ENCODE measurements at places on chromosomes 4 and X.
A peak's percentile ranks its signal among the peaks of the same experiment; 100 is the strongest.

- no peak for DNase-seq
Observed at GRCh38 chr4:188778905-188779304, 639.7 kb downstream of the TRIML1 start.

GRCh38 chr4:24770032-24770584 is 25.3 kb upstream of the SOD3 start:
- no peak for DNase-seq

GRCh38 chrX:11944501-11944900 is 186.5 kb downstream of the MSL3 start:
- DNase-seq: no peak

DNA sequence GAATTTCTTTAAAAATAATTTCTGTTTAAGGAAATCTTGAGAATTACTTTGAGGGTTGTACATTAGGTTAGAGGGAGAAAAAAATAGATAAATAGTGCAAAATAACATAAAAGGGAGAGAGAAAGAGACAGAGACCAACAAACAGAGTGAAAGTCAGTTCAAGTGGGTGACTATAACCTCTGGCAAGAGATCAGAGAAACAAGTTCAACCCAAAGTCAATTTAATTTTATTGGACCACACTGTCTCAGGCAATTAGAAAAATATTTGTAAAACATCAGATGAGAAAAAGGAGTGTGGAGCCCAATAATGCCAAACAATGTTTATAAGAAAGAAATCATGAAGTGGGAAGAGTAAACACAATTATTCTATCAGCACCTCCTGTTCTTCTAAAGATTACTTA is 143.5 kb upstream of the GYPA start:
- no peak for DNase-seq

GRCh38 chr4:128675083-128675482 is 134.4 kb upstream of the JADE1 start:
- DNase-seq: no peak

GRCh38 chr4:103425406-103425805 is 227.3 kb upstream of the CENPE start:
- DNase-seq: no peak

GRCh38 chr4:147311956-147312355 is 168.9 kb upstream of the EDNRA start:
- DNase-seq: no peak

DNA sequence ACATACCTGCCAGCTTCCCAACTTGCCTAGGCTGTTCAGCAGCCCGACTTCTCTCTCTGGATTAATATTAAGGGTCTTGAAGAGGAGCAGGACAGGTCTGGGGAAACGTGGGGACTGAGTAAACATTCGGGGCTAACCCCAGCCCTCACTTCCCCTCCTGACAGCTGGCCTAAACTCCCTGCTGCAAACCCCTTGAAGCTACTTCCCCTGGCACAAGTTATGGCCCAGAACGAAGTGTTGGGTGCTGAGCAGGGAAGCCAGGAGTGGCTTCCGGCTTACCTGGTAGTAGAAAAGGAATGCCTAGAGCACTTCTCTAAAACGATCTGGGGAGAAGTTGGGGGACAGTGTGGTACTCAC is 200.0 kb downstream of the BCOR start:
- DNase-seq: no peak

DNA sequence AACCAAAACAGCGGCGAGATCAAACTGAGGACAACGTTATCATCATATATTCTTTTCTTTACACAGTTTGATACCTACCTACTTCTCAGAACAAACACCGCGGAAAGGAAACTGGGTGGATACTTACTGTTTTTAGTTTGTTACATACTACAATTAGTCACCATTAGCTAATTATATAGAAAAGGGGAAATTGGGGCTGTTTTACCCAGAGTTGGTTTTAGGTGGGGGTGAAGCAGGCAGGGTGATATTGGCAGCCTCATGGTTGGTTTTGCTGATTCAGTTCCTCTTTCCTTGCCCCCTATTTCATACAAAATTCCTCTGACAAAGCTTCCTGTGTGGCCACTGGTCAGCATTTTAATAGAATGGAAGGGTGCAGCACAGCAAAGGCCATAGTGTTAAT is 77.8 kb downstream of the SORBS2 start:
- DNase-seq: peak; percentile 5

GRCh38 chr4:122710434-122711308 is 21.8 kb upstream of the BBS12 start:
- DNase-seq: peak; percentile 11
